ENCODE measurements at places on chromosomes 2 and 18.

DNA sequence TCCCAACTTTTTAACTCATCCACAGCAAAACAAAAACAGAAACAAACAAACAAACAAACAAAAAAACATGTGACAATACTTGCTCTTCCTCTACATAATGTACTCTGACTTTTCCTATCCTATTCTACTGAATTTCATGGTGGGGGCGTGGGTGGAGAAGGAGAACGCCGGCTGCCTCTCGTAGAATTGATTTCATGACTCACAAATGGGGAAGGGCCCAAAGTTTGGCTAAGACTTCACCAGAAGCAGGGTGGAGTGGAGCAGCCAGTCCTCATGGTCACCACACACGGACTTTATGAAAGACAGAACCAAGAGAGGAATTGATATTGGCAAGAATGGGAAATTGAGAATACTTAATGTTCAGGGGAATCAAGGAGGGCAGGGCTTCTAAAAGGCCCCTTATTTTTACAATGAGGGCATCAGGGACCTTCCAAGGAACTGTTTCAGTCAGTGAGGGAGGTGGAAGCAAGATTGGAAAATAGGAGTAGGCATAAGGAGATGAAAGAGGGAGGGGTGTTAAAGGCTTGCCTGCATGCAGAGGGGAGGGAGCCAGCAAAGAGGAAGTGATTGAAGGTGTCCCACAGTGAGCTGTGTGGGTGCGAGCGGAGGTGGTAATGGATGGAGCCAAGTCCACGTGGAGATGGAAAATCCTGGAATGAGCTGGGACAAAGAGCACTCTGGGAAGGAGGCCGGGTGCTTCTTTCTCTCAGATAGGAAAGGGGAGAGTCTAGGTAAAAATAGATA lies 27.9 kb downstream of the MARCHF4 start:
- no peaks in the 10 kb centered on the region for H3K36me3 ChIP-seq
- H3K4me3 ChIP-seq, result no peak overlapping the region
- peaks cover 11% of the 10 kb centered on the region for H3K4me1 ChIP-seq

- no peak overlapping the region for H3K4me3 ChIP-seq
- peak overlapping the region; percentile 82 for H3K27ac ChIP-seq
- no peaks in the 10 kb centered on the region for H3K27me3 ChIP-seq
- peaks cover 27% of the 10 kb centered on the region for H3K4me1 ChIP-seq
- peak; percentile 88 for DNase-seq
These were observed 98.7 kb downstream of the COL6A3 start for GRCh38 chr2:237315170-237315828.

DNA sequence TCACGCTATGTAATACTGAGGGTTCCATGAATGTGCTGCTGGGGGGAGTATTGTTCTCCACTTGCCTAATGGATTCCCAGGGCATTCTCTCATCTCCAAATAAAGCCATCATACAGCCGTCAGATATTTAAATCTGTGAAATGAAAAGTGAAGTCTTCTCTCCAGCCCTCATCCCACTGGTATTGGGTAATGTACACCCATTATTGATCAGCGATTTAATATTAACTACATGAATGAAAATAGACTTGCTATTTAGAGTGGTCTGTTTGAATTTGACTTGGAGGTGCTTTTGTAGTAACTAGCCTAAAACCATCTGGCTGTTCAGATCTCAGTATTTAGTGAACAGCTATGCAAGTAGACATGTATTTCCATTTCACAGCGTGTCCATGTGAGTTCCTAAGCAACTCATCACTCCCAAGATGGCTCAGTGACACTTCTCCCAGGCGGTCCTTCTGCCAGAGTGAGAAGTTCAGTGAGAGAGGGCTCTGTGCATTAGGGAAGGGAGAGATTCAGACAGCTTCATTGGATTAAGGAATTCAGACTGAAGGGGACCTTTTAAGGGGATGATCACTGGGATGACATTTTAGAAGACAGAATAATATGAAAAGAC lies 140.7 kb downstream of the WDSUB1 start:
- H3K36me3 ChIP-seq, result no peaks in the 10 kb centered on the region
- DNase-seq, result no peak
- H3K4me1 ChIP-seq, result no peaks in the 10 kb centered on the region
- no peaks in the 10 kb centered on the region for H3K27me3 ChIP-seq
- no peak overlapping the region for H3K4me3 ChIP-seq

DNA sequence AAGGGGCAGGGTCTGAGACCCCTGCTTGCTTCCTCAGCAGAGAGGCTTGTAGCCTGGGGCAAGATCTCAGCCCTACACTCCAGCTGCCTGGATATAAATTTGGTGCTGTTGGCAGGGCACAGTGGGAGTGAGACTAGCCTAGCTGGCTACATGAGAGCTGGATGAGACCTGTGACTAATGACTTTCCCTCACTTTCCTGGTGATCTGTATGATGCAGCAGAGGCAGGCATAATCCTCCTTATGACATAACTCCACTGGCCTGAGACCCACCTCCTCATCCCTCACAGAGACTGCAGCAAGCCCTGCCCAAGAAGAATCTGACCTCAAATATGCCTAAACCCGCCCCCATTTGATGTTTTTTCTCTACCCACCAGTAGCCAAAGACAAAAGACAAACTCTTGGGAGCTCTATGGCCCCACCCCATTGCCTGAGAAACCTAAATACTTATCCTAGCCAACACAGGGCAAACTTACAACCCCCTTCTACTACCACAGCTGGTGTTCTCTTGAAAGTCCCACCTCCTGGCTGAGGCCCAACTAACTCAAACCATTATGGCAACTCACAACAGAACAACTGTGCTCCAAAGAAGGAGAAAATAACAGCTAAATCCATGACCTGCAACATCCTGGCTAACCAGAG lies 102.7 kb downstream of the NR4A2 start:
- no peaks in the 10 kb centered on the region for H3K27me3 ChIP-seq
- DNase-seq, result no peak
- no peak overlapping the region for H3K27ac ChIP-seq

GRCh38 chr18:62506495-62507143 lies 16.2 kb upstream of the ZCCHC2 start:
- peak overlapping the region; percentile 55 for H3K4me3 ChIP-seq
- peak overlapping the region; percentile 61 for H3K27ac ChIP-seq
- H3K27me3 ChIP-seq, result no peaks in the 10 kb centered on the region
- DNase-seq, result no peak
- no peaks in the 10 kb centered on the region for H3K36me3 ChIP-seq

DNA sequence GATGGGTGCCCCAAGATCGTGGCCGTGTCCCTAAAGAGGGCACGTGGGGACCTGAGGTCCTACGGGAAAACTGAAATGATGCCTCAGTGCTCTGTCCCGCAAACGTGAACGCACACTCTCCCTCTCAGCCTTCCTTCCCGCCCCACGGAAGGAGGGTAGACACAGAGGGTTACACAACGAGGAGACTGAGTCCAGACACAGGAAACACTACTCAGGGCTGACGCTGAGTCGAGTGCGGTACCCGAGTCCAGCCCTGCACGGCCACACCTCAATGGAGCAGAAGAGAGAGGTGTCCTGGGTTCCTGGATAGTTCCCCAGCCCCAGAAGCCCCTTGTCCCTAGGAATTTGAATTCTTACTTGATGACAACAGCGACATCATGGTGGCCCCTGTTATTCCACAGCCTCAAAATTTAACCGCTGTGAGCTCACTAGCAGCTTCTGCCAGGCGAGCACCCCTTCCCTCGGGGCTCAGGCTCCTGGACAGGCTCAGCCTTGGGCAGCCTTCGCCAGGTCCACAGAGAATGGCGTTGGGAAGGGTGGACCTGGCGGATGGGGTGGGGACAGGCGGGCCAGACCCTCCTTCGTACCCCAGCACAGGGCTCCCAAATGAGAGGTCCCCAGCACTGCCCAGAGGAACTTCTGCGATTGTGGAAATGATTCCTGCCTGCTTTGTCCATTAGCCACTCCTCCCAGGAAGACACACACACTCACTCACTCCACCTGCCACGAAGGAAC lies 980 bp upstream of the RNPEPL1 start:
- H3K4me3 ChIP-seq, result peak overlapping the region; percentile 78
- peak overlapping the region; percentile 98 for H3K27ac ChIP-seq
- H3K27me3 ChIP-seq, result no peaks in the 10 kb centered on the region
- peak; percentile 3 for DNase-seq
- no peaks in the 10 kb centered on the region for H3K36me3 ChIP-seq
- peaks cover 35% of the 10 kb centered on the region for H3K4me1 ChIP-seq

- no peaks in the 10 kb centered on the region for H3K36me3 ChIP-seq
- no peak for DNase-seq
- no peaks in the 10 kb centered on the region for H3K27me3 ChIP-seq
- H3K4me1 ChIP-seq, result no peaks in the 10 kb centered on the region
- no peak overlapping the region for H3K27ac ChIP-seq
These were observed 155.9 kb downstream of the DIS3L2 start for GRCh38 chr2:232117413-232117812.
